ENCODE measurements at places on chromosomes 7 and 10. TPM values are rescaled to one million over a fixed set of nuclear protein-coding genes. Genes with fewer than 3 reads are reported as not detected.

Gene PLA2G12B
- total RNA-seq: not detected

Gene GPR37
- 1.5 TPM for total RNA-seq

Gene TMEM270
- total RNA-seq: not detected

Gene FAM25C
- total RNA-seq: not detected

Gene IDI1
- total RNA-seq: 62.4 TPM

Gene UNCX
- total RNA-seq: not detected

Gene TSPAN12
- 5.2 TPM for total RNA-seq
